Activated CD4-positive, alpha-beta T cell treated with anti-CD3 and anti-CD28 coated beads, Interleukin-2, amount 10 ng/mL, durations not matched to agents 7 days and 5 days (primary cell): ENCODE measurements at places on chromosomes 4 and X. TPM values are rescaled to one million over a fixed set of nuclear protein-coding genes. Genes with fewer than 3 reads are reported as not detected.

DNA sequence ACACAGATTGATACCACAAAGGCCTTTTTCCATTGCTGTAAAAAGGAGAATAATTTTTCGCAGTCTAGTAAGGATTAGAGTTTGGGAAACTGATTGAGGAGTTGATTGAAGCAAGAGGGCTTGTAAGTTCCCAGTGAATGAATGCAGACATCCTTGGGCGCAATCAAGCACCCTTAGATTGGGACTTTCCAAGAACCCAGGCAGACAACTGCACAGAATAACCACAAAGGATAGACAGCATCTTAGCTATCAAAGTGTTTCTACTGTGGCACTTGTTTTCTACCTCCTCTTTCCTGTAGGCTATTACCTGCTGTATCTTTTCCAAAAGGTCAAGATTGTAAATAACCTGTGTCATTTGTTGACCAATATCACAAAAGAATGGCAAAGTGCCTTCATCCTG is 2.6 kb downstream of the COX18 start:
- no peak for DNase-seq

The PKD2 gene
- 13.2 TPM for total RNA-seq

DNA sequence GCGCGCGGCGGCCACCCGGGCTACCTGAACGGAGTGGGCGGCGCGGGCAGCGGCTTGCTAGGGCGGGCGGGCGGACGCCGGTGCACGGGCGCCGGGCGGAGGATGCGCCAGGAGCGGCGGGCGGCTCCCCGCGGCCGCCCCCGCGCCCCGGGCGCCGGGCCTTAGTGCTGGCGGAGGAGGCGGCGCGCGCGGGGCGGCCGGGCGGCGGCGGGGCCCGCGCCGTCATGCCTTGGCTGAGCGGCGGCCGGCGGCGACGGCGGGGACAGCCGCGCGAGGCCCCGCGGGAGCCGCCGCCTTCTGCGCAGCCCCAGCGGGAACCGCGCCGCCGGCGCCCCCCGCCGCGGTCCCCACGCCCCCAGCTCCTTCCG is 48.2 kb downstream of the CLDN34 start:
- DNase-seq = no peak

- no peak for DNase-seq
Observed at GRCh38 chrX:101430457-101431078, 22.5 kb downstream of the HNRNPH2 start.

DNA sequence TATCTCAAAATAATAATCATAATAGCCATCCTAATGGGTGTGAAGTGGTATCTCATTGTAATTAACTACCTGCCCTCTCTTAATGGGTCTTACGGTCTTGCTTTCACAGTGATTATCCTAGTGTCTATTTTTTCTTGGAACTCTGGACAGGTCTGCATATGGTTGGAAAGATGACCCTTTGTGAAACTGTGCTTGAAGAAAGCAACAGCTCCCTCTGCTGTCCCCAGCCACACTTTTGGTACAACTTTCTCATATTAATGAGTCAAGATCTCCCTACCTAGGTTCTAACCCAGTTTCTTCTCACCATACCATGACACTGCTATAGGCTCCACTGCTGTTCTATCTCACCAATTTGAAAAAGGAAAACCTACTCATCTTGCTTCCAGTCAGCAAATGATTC is 2.4 kb downstream of the TFDP3 start:
- no peak for DNase-seq

DNA sequence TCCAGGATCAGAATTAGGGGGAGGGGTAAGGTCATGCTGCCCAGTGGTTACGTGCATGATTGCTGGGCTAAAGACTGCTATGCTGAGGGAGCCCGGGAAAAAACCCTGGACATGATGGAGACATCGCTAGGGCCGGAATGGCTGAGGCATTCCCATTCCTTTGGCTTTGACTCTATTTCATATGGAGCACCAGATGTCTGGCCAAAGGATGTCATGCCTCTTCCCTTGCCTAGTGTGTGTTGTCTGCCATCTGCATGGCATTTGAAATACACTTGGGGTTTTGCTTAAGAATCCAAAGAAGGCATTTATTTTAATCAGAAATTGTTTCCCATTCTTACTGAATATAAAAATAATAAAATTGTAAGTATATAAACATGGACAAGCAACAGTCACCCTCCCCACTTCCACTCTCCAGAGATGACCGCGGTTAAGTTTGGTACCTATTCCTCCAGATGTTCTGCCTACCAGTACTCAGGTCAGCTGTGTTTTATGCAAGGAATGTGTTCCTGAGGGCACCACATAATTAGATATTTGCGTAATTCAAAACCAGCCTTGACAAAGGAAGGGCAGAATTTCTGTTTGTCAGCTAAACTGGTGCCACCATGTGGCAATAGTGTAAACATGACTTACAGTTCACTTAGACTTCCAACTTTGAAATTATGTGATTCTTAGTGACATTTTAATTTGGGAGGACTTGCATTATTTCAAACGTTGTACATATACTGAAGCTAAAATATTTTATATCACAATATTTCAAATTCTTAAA is 105.9 kb downstream of the CT47B1 start:
- peak; percentile 23 for DNase-seq

GRCh38 chr4:118850488-118851173 is 14.7 kb upstream of the SEC24D start:
- DNase-seq = peak; percentile 65

The STATH gene
- not detected for total RNA-seq

The CT45A5 gene
- not detected for total RNA-seq

GRCh38 chrX:153886915-153887314 is 942 bp upstream of the L1CAM start:
- no peak for DNase-seq

- DNase-seq = no peak
Observed at GRCh38 chrX:155112171-155112570, 40.9 kb downstream of the BRCC3 start.

DNA sequence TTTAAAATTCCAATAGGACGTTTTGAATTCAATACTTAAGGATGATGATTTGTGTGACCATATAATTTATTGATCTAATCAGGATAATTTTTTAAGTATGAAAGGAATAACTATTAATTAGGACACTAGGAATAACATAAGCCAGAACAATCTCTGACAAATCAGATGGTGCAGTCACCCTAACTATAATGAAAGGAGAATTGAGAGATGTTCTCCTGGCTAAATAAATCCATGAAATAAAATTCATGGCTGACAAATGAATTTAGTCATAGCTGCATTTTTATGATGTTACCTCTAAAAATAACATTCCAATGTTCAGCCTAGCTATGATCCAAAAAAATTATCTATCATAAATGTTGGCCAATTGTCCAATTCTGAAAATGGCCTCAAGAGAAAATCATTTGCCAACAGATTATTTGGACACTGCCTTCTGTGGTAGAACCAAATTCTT is 190.6 kb upstream of the NEIL3 start:
- no peak for DNase-seq

GRCh38 chr4:56786955-56787354 is 34.5 kb downstream of the SPINK2 start:
- no peak for DNase-seq

DNA sequence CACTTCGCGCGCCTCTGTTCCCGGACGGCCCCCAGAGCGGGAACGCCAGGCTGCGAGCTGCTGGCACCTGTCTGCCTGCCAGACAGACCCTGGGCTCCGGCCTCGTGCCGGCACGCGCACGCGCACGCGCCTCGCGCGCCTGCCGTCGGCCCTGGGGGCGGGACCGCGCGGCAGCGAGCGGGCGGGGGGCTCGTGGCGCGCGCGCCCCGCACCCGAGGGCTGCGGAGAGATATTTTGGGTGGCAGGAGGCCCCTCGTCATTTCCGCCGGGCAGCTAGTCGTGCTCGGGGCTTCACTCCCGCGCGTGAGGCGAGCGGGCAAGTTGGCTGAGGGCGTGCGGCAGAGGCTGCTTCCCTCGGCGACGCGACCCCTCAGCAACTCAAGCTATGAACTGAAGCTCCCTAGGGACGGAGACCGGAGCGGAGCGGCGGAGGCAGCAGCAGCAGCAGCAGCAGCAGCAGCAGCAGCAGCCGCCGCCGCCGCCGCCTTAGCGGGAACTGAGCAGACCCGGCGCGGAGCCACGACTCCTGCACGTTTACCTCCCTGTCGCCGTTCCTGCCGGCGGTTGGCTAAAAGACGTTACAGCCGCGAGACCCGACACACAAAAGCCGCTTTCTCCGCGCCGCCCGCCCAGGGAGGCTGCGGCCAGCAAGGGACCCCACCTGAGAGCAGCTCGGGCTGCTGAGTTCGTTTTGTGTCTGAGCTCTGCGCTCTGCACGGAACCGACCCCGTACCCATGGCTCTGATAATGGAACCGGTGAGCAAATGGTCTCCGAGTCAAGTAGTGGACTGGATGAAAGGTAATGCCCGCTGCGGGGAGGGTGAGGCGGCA is at the start of gene CNKSR2:
Gene CNKSR2, plus strand, starts transcription at position 256 of the 831 bp plus-strand sequence. Its CDS starts 480 bp downstream, at position 736.
- peak; percentile 66 for DNase-seq

The FRMD7 gene
- not detected for total RNA-seq

GRCh38 chr4:153832720-153833287 is 43.9 kb upstream of the SFRP2 start:
- no peak for DNase-seq

- no peak for DNase-seq
Observed at GRCh38 chrX:123713434-123713833, 19.4 kb downstream of the THOC2 start.

The MXRA5 gene
- not detected for total RNA-seq

DNA sequence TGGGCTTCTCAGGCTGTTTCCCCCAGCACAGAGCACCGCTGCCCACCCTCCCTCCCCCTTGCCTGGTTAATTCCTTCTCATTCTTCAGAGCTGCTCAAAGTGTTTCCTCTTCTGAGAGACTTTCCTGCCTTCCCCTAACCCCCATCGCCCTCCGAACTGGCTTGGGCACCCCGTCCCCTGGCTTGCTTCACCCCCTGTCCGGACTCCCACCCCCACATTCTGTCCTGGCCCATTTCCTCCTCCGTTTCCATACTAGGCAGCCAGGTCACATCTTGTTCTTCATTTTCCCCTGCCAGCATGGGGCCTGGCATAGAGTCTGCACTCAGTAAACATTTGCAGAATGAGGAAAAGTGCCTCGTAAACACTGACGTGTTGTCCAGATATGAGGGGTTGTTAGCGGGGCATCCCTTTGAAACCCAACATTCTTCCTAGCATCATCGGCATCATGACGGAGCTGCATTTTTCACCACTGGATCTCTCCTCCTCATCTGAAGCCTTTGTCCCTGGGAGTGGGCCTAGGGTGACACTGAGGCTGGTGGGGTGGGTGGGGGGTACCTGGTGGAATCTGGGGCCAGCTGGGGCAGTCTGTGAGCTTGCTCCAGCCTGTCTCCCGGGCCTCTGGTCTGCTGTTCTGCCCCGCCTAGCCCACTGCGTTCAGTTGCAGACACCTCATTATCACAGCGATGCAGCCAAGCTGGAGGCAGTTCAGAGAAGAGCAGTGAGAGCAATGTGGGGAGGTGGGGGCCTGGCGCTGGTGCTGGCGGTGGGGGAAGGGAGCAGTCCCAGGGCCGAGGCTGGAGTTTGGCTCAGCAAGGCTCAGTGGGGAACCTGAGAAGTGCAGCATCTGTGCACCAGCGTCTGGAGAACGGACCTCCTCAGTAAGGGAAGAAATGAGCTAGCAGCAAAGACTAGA is 149.4 kb upstream of the PJA1 start:
- no peak for DNase-seq

- DNase-seq = no peak
Observed at GRCh38 chrX:41350150-41350975, 16.4 kb downstream of the DDX3X start.

- no peak for DNase-seq
Observed at GRCh38 chr4:114782415-114783214, 184.0 kb downstream of the UGT8 start.

- DNase-seq = no peak
Observed at GRCh38 chr4:78949735-78950134, 10.5 kb upstream of the PAQR3 start.

DNA sequence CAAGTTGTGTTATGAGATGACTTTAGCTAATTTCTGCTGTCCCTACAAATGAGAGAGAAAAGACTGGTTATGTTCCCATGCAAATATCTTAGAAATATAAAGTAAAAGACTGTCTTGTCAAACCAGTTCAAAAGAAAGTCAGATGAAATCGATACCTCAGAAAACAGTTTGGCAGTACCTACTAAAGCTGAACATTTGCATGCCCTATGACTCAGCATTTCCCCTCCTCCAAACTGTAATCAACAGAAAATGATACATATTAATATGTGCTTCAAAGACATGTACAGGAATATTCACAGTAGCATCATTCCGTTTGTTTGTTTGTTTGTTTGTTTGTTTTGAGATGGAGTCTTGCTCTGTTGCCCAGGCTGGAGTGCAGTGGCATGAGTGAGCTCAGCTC is 90.3 kb downstream of the ARX start:
- DNase-seq = no peak
